ENCODE measurements at places on chromosomes 16 and 17.

GRCh38 chr16:89484923-89485679 is 5.3 kb downstream of the ANKRD11 start:
- DNase-seq = no peak

DNA sequence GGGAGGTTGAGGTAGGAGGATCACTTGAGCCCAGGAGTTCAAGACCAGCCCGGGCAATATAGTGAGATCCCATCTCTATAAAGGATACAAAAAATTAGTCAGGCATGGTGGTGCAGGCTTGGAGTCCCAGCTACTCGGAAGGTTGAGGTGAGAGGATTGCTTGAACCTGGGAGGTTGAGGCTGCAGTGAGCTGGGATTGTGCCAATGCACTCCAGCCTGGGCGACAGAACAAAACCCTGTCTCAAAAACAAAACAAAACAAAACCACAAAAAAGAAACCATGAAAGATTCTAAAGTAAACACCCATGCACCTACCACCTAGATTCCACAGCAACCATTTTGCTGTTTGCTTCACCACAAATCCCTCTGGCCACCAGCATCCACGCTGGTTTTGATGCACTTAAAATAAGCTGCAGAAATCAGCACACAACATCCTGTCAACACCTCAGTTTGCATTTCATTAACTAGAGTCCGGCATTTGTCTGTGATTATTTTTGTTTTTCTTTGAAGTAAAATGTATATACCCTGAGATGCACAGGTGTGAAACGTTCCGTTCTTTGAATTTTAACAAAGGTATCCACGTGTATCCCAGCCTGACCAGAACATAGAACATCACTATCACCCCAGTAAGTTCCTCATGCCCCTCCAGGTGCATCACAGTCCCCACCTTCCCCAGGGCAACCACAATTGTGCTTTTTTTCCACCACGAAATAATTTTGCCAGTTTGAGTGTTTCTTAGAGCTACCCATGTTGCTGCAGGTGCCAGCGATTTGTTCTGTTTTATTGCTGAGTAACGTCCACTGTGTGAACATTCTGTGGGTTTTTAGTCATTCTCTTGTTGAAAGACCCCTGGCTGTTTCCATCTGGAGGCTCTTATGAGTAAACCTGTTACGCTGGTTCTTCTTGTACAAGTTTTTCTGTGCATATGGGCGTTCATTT is 191.5 kb downstream of the SEC14L1 start:
- no peak for DNase-seq

- DNase-seq = no peak
Observed at GRCh38 chr17:20291853-20292252, 175.5 kb downstream of the LGALS9B start.

GRCh38 chr17:62870030-62870541 is 62.0 kb upstream of the MARCHF10 start:
- DNase-seq = peak; percentile 78

GRCh38 chr17:75261336-75262111 is at the start of the genes GGA3 and MRPS7:
Gene GGA3, minus strand, starts transcription at chr17:75261606. Its CDS starts 19 bp downstream, at chr17:75261587.
Gene MRPS7, plus strand, starts transcription at chr17:75261879. Its CDS starts 22 bp downstream, at chr17:75261901.
- DNase-seq = peak; percentile 92

DNA sequence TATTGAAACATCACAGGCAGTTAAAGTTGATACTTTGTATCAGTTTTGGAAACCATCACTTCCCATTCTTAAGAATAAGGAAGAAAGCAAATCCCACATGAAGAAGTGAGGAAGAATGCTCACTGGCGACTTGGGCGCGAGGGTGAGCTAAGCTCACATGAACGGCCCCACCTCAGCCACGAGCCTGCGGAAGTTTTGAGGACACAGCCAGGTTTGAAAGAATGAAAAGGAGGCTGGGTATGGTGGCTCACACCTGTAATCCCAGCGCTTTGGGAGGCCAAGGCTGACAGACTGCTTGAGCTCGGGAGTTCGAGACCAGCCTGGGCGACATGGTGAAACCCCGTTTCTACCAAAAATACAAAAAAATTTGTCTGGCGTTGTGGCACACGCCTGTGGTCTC is 110.3 kb upstream of the CHMP6 start:
- DNase-seq = no peak

GRCh38 chr17:11300738-11301137 is 59.7 kb downstream of the SHISA6 start:
- no peak for DNase-seq

GRCh38 chr17:45371414-45372324 is 54.8 kb upstream of the MAP3K14 start:
- DNase-seq = peak; percentile 96

GRCh38 chr16:87765473-87765775 is 362 bp downstream of the KLHDC4 start:
- DNase-seq = no peak

GRCh38 chr16:12337871-12338655 is 361.5 kb downstream of the SNX29 start:
- DNase-seq = no peak

GRCh38 chr17:39209317-39210092 is 9.4 kb downstream of the RPL19 start:
- peak; percentile 32 for DNase-seq

DNA sequence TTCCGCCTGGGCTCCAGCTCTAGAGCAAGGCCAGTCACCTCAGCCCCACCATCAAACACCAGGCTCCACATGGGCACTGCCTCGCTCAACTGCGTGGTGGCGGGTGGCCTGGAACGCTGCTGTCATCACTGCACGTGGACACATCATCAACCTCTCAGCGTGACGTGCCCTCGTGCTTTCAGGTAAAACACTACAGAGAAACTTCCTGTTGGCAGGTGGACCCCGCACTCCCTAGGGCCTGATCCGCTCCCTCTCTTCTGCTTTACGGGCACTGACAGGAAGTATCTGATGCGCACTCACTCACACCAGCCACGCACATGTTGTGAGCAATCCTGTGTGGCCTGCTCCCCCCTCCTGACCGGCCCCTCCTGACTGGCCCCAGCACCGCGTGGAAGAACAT is 87.4 kb downstream of the ANKRD11 start:
- DNase-seq = no peak

DNA sequence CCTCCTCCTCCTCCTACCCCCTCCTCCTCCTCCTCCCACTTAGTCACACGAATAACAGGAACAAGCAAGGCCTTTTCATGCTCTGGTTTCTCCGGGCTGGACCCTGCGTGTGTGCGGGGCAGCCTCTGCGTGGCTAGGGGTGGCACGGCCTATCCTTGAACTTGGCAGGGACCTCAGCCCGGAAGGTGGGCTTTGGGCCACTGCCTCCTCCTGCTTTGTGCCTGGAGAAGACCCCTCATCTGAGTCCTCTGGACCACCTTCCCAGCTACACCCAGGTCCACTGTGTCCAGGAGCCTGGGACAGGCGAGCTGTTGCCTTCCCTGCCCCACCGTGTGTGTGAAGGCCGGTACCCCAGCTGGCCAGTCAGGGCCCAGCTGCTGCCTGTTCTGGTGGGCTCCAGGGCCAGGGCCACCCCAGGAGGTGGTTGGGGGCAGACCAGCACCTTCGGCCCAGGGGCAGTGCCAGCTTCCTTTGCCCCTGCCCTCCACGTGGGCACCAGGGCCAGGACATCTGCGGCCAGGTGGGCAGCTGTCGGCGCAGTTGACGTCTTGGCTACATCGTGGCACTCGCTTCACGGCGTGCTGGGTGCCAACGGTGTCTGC is 35.4 kb downstream of the GINS2 start:
- DNase-seq = no peak

DNA sequence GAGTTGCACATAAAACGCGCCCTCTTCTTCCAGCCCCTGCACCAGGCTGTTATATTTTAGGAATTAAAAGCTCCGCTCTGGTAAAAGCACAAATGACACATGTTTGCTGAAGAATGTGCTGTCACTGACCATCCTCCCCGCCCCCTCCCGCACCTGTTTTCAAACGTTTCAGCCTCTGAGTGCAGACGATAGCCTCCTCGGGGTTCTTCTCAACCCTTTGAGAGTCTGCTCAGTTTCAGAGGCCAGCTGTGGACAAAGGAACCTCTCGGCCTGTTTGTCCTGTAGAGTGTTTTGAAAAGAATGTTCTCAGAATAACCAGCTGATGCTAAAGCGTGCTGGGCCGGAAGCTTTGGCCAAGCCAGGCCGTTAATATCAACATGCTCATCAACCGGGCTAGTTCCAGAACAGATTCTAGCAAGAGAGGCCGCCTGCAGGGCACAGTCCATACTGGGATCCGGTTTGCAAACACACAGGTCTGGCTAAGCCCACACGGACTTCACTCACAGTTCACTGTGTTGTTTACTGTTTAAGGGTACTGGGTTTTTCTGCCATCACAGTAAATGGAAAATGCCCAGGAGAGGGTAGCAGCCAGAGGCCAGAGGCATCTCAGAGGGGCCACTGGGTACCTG is 6.4 kb upstream of the CACNG4 start:
- no peak for DNase-seq

DNA sequence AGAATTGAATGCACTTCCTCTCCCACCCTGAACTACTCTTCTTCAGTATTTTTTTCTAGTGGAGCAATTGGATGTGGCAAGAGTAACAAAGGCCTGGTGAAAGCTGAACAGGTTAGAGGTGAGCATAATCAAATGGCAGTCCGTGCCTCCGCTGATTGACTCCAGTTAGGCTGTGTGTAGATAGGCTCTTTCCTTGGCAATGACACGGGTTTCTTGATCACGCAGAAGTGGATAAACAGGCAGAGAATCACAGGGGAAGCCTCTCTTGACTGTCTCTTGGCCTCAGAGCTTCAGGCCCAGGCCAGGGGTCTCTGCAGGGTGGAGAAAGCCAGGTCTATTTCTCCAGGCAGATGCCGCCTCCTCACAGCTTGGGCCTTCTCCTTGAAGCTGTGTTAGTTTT is 4.2 kb downstream of the CD300LB start:
- no peak for DNase-seq

DNA sequence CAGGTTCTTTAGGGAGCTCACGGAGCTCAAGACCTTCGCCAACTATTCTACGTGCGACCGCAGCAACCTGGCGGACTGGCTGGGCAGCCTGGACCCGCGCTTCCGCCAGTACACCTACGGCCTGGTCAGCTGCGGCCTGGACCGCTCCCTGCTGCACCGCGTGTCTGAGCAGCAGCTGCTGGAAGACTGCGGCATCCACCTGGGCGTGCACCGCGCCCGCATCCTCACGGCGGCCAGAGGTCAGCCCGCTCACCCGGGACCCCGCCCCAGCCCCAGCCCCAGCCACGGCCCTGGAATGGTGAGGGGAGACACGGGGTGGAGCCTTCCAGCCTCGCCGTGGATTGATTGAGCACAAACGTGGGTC is 13.5 kb downstream of the SARM1 start:
- no peak for DNase-seq

DNA sequence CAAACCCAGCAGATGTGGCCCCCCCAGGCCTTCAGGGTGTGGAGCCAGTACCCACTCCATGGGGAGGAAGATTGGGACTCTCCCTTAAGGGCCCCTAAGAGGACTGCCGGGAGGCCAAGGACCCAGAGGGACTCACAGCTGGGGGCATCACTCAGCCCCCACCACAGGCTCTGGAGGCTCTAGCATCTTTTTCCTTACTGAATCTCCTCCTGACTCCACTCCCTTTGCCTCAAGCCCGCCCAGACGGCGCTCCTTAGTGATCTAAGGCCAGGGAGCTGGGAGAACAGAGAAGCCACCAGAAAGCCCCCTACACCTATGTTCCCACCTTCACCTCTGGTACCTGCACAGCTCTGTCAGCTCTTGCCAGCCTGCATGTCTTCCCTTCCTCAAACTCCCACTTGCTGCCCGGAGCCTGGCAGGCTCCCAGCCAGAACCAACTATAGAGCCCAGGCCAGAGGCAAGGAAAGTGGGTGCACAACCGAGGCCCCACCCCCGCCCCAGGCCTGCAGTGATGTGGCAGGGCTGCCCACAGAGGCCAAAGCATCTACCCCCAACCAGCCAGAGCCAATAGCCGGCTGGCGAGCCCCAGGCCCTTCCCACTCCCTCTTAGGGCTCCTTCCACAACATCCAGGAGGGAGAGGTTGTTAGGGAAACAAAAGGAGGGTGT is 22.3 kb upstream of the MPO start:
- no peak for DNase-seq

GRCh38 chr16:72739577-72739976 is 308.4 kb downstream of the ZFHX3 start:
- peak; percentile 5 for DNase-seq

DNA sequence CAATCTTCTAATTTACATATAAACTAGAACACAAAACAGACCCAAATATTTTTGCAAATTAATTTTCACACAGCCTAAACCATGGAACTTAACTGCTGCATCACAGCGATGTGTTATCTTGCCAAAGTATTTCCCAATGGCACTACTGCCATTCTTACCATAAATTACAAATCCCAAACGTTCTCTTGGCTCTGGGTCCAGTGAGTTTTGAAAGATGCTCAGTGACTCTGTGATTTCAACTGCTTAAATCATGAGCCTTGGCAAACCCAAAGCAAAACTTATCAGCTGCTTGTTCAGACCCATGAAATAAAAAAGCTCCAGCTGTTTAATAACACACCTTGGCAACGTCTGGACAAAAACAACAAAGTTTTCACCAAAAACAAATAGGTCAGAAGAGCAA is 223.0 kb downstream of the CA10 start:
- DNase-seq = no peak

DNA sequence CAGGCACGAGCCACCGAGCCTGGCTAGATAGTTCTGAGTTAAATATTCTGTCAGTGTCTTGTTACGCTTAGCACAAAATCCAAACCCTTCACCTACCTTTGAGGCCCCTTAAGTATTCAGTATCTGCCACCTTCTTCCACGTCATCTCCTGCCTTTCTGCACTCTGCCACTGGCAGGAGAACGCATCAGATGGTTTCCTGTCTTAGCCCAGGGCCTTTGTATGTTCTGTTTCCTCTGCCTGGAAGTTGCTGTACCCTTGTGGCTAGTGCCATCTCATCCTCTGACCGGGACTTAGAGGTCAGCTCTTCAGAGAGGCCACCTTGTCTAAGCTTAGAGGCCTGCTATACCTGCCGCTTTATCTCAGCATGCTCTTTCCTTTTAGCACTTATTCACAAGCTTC is 67.5 kb upstream of the LGALS9 start:
- no peak for DNase-seq

DNA sequence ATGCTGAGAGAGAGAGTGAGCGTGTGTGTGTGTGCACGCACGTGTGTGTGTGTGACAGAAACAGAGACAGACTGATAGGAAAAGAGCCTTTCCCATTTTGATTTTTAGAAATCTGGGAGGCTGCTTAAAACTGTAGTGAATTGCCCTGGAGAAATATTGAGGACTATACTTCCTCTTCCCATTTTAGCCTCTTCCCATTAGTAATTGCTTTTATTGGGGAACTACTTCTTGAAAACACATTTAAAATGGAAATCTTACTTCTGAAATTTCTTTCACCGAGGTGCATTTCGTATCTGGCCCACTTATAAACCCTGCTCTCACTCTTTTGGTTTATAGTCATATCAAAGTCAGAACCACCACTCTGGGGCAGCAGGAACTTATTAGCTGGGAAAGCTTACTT is 47.1 kb downstream of the NUP93 start:
- no peak for DNase-seq

- DNase-seq = peak; percentile 73
Observed at GRCh38 chr17:5364156-5364555, 55.3 kb downstream of the NUP88 start.

GRCh38 chr16:48014349-48015135 is 141.3 kb downstream of the ABCC12 start:
- no peak for DNase-seq

All from fibroblast of gingiva (primary cell).